ENCODE measurements at places on chromosomes 11 and 22.
A peak's percentile ranks its signal among the peaks of the same experiment; 100 is the strongest.

DNA sequence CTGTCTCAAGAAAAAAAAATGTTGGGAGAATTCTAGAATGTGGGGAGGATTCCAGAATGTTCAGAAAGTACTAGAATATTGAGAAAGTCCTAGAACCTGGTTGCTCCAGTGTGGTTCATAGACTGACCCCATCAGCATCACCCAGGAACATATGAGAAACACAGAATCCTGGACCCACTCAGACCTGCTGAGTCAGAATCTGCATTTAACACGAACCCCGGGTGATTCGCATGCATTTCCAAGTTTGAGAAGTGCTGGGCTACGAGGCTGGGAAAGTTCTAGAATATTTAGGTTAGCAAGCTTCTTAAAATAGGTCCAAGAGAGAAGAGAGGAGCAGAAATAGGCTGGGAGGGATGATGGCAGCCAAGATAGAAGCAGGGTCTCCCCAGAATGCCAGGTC is 6.4 kb downstream of the C1QTNF6 start:
- DNase-seq: no peak

- DNase-seq: no peak
Observed at GRCh38 chr11:133503236-133503635, 29.1 kb downstream of the OPCML start.

DNA sequence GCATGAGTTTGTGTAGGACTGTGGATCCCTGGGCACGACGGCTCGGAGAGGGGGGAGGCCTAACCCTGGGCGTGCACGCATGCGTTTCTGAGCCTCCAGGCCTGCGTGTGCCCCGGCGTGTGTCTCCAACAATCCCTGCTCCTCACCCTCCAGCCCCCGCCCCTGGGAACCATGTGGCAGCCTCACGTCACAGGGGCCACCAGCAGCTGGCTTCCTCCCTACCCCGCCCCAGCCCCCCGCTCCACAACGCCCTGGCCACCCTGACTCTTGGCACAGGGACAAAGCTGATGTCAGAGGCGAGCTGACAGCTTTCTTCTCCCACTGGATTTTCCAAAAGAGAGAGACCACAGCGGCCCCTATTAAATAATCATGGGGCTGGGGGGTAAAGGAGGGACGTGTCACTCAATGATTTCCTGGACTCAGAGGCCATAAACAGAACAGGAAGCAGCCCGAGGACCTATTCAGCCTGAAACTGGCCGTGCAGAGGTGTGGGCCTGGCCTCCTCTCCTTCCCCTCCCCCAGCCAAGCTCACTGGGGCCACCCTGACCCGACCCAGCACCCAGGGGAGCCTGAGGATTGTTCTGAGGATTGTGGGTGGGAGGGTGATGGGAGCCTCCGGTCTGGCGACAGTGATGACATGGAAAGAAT is 6.8 kb upstream of the LIF start:
- no peak for DNase-seq

DNA sequence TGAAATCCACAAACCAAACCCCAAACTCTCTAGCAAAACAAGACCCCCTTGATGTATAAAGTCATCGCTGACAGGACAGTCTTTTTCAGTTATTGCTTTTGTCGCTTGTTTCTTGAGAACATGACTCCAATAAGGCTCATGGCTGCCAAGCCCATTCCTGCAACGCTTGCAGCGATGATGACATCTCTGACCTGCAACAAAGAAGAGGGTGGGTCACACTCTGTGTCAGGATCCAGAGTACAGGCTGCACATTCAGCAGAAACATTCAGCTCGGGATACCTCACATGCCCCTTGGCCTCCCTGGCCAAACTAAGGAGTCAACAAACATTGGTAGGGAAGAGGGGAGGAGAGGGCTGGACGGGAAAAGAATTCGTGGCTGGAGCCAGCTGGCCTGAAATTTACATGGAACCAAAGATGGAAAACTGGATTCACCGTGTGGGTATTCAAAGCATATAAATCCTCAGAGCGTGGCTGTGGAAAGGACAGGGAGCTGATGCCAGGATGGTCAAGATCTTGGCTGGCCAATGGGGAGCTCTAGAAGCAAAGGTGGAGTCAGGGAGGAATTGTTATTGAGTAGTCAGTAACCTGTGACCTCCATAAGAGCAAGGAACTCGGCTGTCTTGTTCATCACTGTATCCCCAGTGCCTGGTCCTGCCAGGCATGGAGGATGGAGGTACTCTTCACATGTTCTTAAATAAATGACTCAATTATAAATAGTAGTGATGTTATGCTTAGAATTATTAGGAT is 11.8 kb upstream of the PLAAT2 start:
- DNase-seq: no peak

DNA sequence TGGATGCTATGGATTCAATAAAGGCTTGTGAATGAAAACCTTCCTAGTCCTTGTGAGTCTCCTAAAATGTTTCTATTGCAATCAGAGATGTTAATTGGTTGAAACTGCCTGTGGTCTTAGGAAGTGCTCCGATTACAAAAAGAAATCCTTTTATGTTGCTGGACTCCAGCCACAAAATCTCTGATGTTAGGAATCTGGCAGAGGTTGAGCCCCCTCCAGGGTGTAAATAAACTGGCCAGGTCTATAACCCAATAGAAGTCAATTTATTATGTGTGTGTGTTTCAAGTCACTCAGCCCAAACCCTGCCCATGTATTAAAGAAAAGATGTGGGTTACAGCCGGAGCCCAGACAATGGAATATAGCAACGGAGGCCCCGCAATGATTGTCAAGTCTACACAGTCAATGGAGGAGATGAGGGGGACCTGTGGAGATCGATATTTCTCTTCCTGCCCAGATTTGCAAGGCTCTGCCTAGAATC is 218.1 kb upstream of the SORL1-AS1 start:
- no peak for DNase-seq

- DNase-seq: no peak
Observed at GRCh38 chr22:38501797-38502672, 4.1 kb downstream of the DDX17 start.

- DNase-seq: peak; percentile 54
Observed at GRCh38 chr11:75474878-75475766, 42.1 kb upstream of the KLHL35 start.

All from activated naive CD4-positive, alpha-beta T cell treated with Interleukin-2 at 50 U/mL for 16 hours (primary cell).